B cell (primary cell): ENCODE measurements at places on chromosomes 6 and 20. TPM values are rescaled to one million over a fixed set of nuclear protein-coding genes. Genes with fewer than 3 reads are reported as not detected.

DNA sequence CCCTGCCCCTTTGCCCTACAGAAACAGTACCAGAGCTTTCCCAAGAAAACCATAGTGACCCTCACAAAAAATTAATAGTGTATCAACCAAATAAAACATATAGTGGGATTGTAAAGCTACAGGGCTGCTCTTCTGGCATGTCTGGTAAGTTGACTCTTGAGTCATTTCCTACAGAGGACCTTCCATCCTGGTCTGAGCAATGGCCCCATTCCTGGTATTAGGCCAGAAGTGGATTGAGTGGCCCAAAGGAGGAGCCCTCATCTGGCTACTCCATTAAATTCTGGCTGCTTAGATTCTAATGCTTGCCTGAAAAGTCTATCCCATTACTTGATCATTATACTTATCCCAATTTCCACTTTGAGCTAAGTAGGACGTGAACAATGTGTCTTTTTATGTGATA is 150.9 kb upstream of the HMGN3 start:
- no peak for DNase-seq

DNA sequence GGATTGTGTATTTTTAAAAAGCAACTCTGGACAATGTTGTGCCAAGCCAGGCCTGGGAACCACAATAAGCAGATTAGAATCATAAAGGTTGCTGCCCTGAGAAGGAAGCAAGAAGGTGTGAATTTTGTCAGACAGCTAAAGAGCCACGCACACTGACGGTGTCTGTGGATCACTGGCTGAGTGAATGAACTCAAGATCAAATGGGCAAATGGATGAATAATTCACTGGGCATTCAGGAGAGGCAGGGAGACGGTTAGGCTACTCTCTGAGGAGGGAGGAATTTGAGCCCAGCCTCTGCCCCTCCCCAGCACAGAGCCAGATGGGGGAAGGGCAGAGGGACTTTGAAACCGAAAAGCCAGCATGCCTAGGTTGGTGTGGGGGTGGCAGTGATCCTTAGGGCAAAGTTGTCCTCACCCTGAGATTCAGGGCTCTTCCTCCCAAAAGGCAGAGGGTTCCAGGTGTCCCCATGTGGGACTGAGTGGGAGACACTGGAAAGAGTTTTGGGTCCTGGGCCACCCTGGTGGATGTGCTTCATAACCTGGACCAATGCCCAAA is 19.5 kb upstream of the SLC22A7 start:
- no peak for DNase-seq

- DNase-seq = no peak
These were observed 139.1 kb downstream of the DLL1 start for GRCh38 chr6:170151804-170152123.

DNA sequence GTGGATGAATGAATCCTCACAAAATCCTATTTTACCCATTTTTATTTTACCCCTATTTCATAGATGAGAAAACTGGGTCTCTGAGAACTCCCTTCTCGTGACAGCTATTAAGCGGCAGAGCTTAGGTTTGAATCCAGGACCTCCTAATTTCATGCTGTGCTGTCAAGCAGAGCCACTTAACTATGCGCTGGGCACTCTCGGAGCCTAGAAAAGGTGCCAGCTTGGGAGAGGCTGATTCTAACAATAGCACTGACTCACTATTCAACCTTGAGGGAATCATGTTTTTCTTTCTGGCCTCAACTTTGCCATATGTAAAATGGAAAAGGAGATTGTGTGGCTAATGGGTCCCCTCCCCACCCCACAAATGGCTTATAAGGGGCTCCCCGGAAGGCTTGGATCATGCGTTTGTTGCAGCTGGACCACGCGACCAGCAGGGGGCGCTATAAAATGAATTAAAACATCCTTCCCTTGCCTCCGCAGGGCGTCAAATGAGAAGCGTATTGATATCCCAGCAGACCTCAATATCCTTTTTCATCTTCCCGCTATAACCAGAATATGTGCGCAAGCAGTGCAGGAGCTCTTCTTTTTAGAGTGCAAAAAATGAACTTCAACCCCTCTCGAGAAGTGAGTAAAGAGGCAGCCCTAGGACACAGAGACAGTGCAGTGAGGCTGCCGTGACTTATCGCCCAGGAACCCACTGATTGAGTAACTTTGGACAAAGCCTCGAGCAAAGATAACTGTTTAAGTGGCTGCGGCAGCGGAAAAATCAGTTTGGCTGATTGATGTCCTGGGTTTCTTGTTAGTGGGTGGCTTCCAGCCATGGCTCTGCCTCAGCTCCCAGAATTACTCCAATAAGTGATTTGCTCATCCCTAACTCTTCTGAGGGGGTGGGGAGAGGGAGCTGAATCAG is 12.8 kb upstream of the PDYN start:
- peak; percentile 53 for DNase-seq

DNA sequence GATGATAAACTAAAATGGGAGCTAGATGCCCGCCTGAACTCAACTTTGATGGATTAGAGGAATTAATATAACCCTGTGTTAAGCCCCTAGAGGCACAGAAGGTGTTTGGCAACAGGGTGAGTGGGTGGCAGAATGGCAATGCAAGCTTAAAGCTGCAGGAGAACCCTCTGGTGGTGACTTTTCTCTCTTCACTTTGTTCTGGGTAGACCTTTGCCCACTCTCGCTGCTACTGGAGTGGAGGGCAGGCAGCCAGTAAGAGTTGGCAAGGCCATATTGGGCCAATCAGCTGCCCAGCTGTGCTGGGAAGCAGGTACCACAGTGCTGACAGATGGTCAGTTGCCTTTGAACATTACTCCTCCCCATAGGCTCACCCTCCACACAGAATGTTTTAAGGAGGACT is 468.2 kb downstream of the MMUT start:
- DNase-seq = no peak

GRCh38 chr6:19632230-19632629 is 204.9 kb upstream of the ID4 start:
- DNase-seq = no peak

DNA sequence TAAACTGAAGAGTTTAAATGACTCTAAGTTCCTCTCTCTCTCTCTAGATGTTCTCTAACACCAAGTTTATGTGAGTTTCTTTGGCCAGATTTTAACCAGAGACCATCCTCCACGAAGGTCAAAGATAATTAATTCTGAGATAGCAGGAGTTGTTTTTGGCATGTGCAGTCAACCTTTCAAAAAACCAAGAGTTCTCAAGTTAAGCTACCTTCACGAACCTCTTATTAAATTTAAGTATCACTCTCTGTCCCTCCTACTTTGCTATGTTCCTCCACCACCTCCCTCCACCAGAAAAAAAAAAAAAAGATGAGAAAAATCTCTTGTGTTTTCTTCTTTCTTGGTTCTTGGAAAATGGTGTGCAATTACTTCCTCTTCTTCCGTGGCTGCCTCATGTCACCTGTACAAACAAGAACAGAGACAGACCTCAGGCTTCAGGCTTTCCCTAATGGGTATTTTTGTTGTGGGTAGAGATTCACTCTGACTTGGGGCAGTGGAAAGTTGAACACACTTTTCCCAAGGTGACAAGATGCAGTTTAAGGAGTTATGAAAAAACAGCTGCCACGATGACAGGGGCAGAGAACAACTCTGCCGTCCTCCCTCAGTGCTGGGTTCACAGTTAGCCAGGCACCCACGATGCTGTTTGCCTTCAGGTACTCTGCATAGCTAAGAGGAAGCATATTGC is 64.3 kb downstream of the ADTRP start:
- peak; percentile 24 for DNase-seq

DNA sequence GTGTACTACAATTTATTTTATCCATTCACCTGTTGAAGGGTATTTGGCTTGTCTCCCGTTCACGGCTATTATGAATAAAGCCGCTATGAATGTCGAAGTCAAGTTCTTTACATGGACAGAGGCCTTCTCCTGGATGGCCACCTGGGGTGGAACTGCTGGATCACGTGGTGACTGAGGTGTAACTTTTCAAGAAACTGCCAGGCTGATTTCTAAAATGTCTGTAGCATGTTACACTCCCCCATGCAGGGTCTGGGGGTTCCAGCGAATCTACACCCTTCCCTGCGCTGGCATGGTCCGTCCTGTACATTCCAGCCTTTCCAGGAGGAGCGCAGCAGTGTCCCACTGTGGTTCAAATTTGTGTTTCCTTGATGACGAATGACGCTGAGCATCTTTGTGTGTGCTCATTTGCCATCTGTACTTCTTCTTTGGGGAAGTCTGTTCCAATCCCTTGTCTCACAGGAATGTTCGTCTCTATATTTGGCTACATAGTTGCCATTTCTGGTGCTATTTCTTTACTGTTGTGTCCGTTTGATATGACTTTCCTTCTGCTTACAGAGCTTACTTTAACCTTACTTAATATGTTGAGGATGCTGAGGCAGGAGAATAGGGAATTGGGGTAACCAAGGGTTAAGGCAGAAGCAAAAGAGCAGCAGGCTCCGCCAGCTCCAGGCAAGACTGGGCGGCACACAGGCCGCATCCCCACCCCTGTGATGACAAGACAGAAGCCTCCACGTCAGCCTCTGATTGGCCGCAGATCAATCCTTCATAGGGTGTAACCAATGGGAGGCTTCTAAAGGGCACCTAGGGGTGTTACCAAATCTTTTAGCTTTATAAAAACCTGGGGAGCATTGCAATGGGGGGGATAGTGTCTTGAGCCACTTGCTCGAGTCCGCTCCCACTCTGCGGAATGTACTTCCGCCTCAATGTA is 106.6 kb downstream of the TAF4 start:
- DNase-seq = no peak

- DNase-seq = no peak
These were observed 100.6 kb downstream of the SLC16A10 start for GRCh38 chr6:111187874-111188273.

DNA sequence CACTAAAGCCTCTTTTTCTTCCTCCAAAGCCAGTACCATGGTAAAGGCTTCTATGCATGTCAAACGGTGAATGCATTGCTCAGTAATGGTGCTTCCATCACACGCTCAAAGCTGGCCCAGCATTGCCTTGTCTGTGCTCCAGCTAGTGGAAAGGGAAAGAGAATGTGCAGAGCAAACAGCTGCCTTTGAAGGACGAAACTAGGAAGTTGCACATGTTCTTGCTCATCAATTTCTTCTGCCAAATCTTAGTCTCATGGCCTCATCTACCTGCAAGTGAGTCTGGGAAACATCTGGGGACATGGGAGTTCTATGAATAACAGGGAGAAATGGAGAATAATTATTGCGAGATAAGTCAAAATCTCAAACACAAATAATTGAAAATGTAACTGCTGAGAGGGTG is 216.5 kb upstream of the SSTR4 start:
- no peak for DNase-seq

DNA sequence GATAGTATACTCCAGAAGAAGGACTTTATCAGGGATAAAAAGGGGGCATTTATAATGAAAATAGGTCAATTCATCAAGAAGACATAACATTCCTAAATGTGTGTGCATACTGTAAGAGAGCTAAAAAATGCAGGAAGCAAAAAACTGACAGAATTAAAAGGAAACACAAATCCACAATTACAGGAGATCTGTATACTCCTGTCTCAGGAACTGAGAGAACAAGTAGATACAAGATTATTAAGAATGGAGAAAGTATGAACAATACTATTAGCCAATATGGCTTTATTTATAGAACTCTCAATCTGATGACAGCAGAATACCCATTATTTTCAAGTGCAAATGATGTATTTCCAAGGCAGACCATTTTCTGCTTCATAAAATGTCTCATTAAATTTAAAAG is 167.7 kb upstream of the BMP5 start:
- DNase-seq = no peak

DNA sequence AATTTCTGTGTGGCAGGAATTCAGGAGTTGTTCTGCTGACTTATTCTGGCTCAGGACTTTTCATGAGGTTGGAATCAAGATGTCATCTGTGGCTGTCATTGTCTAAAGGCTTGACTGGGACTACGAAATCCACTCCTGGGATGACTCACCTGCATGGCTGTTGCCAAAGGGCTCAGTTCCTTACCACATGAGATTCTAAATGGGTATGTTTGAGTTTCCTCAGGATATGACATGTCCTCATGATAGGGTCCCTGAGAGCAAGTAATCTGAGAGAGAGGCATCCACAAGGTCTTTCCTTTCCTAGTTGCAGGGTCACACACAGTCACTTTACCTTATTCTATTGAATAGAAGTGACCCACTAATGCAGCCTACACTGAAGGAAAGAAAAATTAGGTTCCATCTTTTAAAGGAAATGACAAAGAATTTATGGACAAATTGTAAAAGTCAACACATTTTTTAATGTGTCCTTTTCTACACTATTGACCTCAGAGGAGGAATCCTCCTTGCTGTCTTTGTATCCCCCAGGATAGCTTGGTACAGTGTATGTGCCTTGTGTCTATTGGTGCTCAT is 1025.0 kb upstream of the GJE1 start:
- DNase-seq = no peak

DNA sequence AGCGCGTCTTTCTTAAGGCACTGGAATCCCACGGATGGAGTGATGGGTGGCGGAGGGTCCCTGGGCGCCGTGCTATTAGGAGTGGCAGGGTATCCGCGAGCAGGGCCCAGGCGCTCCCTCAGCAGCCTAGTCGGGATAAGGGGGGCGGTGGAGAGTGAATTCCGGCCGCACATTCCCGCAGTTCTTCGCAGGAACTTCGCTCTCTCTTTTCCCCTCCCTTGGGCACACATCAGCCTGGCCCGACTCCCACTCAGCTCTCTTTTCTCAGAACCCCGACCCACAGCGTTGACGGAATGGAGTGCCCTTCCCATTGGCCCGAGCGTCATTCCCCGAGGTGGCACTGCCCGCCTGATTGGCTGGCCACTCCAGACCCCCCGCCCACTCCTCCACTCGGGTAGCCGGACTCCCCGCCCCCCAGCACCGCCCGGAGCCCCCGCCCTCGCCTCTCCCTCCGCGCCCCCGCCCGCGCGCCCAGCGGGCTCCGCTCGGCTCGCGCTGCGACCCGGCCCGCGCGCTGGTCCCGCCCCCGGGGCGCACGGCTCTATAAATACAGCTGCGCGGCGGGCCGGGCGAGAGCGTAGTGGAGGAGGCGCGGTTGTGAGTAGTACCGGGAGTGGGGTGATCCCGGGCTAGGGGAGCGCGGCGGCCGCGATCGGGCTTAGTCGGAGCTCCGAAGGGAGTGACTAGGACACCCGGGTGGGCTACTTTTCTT is at the start of gene ID4:
TSS of gene ID4 (plus strand) at position 572 of the 712 bp plus-strand sequence. CDS start 385 bp downstream, outside the sequence.
- DNase-seq = no peak

GRCh38 chr6:16292942-16293341 is 54.6 kb downstream of the GMPR start:
- no peak for DNase-seq

GRCh38 chr6:16414205-16414604 is 175.8 kb downstream of the GMPR start:
- peak; percentile 30 for DNase-seq

- no peak for DNase-seq
These were observed 30.9 kb upstream of the ERVFRD-1 start for GRCh38 chr6:11142296-11143027.

GRCh38 chr6:128479048-128479666 is 41.2 kb downstream of the PTPRK start:
- no peak for DNase-seq

- no peak for DNase-seq
These were observed 25.8 kb upstream of the ARMC2 start for GRCh38 chr6:108822401-108822800.

SLC29A1 gene
- 7.3 and 7.6 TPM in 2 replicates for total RNA-seq

MUC22 gene
- total RNA-seq = not detected in 2 replicates

CST5 gene
- total RNA-seq = not detected in 2 replicates

IMPG1 gene
- not detected in 2 replicates for total RNA-seq

HDGFL1 gene
- total RNA-seq = not detected in 2 replicates

CCN6 gene
- total RNA-seq = not detected in 2 replicates

CCN5 gene
- not detected in 2 replicates for total RNA-seq

BTN1A1 gene
- total RNA-seq = 0.53 and 0.74 TPM in 2 replicates

EPHA7 gene
- not detected in 2 replicates for total RNA-seq
